ENCODE measurements at places on chromosomes 16 and 17.

DNA sequence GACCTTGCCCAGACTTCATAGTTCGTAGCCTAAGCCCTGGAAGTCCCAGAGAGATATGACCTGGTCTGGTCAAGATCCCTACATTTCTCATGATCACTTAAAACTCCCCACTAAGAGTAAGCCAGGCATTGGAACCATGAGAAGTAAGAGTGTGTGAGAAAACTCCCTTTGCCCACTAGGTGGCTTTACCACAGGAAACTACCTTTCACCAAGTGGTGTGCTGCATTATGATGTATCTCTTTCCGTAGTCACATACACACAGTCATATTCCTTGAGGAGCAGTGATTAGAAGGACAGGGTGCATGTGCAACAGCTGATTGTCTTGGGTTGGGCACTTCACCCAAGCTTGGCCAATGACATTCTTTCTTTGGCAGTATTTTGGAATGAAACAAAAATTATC, 639.3 kb downstream of the KCNJ2 start:
- DNase-seq: no peak

- DNase-seq: no peak
Measured at GRCh38 chr16:65905331-65905730, 461.2 kb upstream of the CDH5 start.

GRCh38 chr17:65055280-65055707, 1.2 kb downstream of the GNA13 start:
- DNase-seq: no peak

- no peak for DNase-seq
Measured at GRCh38 chr16:86128246-86128645, 229.3 kb downstream of the IRF8 start.

DNA sequence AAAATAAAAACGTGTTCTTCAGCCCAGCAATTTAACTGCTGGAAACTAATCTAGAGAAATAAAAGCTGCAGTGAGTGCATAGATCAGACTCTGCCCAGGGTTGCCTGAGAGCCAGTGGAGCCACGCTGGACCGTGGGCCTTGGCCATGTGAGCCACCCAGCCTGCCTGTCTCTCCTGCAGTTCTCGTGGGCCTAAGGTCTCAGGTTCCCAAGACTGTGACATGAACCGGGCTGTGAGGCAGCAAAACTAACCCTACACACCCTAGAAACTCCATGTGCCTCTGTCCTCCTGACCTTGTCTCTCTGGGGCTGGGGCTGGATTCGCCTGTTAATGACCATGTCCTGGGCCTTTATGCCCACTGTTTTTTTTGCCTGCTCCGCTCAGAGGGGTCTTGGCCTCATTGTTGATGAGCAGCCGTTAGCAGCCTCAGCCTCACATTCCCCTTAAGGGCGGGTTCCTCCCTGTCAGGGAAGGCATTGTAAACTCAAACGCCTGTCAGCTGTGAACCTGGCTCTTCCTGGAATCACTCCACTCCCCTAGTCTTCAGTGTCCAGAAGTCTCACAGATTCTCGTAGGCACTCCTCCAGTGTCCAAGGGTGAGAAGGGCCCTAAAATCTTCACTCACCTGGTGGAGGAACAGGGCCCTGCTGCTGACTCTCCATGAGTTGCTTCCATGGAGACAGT, 16.9 kb downstream of the C16orf90 start:
- no peak for DNase-seq

DNA sequence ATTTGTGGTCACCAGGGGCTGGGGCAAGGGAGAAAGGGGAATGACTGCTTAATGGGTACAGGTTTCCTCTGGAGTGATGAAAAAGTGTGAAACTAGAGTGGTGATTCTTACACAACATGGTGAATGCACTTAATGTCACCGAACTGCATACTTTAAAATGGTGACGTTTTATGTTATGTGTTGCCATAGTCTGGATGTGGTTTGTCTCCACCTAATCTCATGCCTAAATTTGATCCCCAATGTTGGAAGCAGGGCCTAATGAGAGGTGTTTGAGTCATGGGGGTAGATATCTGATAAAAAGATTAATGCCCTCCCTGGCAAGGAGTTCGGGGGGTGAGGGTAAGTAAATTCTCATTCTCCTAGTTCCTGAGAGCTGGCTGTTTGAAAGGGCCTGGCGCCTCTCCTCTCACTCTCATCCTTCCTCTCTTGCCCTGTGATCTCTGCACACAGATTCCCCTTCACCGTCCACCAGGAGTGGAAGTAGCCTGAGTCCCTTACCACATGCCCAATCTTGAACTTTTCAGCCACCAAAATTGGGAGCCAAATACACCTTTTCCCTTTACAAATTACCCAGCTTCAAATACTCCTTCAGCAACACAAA, 15.3 kb downstream of the XPO6 start:
- DNase-seq: no peak

DNA sequence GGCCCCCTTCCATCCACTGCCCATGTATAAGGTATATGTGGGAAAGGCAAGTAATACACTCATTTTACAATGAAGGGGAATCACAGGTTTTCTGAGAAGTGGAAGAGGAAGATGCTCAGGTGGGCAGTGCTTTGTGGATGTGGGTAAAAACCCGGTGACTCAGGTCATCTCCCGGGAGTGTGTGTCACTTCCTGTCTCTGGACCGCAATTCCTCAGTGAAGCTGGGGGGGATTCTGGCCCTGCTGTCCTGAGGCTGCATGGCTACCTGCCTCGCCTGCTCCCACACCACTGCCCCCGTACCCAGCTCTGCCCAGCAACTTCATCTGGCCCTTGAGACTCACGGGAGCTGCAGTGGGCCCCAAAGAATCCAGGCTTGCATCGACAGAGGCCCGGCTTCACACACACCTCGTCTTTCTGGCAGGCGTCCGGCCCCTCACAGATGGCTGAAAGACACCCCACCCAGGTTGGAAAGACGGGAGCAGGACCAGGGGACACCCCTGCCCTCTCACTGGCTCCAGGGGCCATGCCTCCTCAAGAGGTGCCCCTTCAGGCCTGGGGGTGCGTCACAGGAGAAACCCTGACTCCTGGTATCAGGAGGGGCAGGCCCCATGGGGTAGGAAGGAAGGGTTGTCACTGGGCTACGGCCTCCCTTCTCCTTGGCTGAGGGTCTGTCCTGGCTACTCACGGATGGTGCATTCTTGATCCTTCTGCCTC, 882 bp downstream of the SCARF1 start:
- DNase-seq: peak; percentile 41

GRCh38 chr17:19322861-19323260, 39.7 kb downstream of the B9D1 start:
- DNase-seq: no peak

DNA sequence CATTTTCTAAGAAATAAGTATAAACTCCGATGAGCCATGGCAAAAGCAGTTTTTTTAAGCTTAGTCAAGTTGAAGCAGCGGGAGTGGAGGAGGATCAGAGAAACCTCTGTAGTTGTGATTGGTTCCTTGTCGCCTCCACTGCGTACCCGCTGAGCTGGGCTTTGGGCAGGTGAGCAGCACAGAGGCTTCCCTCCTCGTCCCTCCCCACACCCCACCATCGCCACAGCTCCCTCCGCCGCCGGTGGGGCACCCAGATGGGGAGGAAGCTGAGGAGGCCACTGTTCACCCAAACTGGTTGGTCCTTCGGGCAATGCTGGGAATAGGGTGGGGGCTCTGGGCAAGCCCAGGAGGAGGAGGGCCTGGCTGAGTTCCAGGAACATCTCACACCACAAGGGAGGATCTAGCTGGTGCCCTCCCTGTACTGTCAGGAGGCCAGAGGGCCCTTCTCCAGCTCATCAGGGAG, 5.2 kb upstream of the MRPL38 start:
- DNase-seq: no peak

DNA sequence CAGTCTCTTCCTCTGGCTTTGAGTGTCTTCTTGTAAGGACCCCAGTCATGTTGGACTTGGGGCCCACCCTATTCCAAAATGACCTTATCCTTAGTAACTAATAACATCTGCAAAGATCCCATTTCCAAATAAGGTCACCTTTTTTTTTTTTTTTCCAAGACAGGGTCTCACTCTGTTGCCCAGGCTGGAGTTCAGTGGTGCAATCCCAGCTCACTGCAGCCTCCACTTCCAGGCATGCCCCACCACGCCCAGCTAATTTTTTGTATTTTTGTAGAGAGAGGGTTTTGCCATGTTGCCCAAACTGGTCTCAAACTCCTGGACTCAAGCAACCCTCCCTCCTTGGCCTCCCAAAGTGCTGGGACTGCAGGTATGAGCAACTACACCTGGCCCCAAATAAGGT, 118.8 kb upstream of the GSE1 start:
- DNase-seq: no peak

DNA sequence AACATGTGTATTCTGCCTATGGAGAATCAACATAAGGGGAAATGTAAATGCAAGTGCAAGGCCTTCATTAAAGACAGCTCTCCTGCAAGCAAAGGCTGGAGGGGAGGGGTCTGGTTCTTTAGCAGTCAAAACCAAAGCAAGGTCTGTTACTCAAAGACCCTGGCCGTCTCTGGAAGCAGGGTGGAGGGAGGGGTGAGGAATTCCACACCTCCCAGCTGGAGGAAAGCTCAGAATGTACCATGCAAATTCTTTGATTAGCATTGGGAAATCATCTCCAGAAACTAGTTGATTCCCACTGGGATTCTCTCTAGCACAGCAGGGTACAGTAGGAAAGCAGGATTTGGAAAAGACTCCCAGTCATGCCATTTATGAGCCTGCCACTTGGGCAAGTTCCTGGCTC, 77.3 kb upstream of the ASIC2 start:
- no peak for DNase-seq

DNA sequence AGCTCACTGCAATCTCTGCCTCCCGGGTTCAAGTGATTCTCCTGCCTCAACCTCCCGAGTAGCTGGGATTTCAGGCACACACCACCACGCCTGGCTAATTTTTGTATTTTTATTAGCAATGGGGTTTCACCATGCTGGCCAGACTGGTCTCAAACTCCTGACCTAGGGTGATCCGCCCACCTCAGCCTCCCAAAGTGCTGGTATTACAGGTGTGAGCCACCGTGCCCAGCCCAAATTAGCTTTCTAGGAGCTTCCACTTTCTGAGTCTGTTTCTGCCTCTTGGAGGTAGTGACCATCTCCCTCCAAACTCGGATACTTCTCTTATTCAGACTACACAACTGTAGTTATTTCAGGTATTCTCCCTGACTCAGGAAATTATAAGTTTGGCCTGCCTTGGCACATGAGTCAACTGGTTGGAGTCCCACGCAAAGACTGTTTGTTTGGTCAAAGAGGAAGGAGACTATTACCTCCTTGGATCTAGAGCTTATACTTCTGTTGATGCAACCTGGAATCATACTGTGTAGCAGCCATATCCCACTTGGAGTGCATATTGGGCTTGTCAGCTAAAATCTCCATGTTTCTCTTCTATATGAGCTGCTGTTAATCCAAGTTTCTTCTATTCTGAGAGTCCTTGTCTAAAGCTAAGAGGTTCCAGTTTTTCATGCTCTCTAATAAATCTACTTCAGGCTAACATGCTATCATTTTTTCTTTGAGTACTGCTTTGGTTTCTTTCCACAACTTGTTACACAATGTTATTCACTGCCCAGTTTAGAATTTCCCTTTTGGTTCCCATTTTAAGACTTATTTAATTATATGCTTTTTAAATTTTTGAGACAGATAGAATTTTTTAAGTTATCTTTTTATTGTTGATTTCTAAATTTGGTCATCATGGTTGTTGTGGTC, 7.5 kb downstream of the IL4R start:
- DNase-seq: peak; percentile 17

GRCh38 chr17:80424878-80425765, 10.2 kb downstream of the ENDOV start:
- no peak for DNase-seq

DNA sequence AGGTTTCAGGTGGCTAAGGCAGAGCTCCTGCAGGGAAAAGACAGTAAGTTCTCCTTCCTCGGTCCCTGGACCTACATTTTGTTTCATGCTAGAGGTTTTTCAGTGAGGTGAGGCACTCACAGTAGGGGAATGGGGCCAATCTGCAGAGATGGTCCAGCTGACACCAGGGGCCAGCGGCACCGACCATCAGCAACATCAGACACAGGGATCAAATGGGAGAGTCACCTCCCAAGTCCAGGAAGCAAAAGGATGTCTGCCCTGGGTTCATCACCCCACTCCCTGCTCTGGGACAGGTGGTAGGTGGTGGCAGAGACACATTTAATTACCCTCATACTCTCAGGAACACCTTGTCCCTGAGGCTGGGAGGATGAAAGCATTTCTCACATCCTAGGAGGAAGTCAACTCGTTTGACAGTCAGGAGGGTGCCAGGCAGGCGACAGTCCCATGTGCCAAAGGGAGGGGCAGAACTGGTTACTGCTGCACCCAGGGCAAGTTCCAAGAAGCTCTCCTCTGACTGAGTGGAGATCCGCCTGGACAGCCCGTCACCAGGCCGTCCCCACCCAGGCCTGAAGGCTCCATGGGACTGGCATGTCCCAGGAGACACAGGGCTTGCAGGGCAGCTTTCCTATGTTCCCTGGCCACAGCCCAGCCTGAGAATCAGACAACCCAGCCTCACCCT, 19.2 kb downstream of the ATP6V0D1 start:
- DNase-seq: no peak

DNA sequence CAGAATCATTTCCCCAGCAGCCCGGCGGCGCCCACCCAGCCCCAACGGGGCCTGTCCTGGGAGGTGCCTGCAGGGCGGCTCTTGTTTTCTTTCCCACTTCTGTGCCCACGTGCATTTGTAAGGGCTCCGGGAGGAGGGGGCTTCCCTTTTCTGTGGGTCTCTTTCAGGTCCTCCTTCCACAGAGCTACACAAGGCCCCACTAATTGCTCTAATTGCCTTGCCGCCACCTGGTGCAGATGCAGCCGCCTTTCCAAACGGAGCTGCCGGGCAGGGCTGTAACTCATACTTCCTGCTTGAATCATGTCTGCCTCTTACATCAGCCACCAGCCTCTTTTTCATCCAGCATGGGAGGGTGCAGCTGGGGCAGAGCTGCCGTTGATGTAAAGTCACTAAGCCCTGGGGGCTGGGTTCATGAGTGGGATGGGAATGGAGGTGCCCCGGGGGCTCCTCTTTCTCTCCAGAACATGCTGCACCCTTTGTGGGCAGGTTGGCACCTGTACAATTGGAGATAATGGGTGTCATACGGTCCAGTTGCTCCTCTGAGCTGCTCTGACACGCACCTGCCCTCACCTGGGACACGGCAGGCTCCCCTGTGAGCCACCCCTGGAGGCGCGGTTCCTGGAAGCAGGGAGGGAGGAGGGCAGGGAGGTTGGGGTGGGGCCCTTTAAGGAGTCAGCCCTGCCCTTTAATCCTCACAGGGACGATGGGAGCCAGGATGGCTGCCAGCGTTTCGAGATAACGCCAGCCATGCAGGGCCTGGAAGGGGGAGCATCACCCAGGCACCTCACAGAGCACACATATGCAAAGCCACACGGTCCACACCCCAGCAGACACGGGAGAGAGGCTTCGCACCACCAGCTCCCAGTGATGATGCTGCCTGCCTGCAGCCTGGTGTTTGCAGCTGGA, 41.1 kb upstream of the KLHDC4 start:
- peak; percentile 90 for DNase-seq

DNA sequence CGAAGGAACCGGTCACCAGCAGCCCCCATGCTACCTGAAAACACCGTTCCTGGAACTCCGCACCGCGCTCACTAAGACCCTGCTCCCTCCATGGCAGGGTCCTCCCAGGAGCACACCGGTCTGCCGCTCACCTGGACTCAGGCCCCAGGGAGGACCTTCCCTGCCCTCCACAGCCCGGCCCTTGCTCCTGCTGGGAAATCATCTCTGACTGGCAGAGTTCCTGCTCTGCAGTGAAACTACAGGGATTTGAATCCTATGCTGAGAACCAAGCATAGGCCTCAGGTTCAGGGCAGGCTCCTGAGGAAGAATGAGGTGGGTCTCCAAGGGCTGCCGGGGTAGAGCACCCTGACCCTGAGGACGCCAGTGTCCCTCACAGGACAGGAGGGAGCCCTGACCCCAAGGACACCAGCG, 88.5 kb downstream of the KCNJ12 start:
- DNase-seq: no peak
